ENCODE measurements at places on chromosomes 7 and 10.

GRCh38 chr10:13971601-13972475, 358.9 kb downstream of the FRMD4A start:
- DNase-seq: no peak

- no peak for DNase-seq
Observed at GRCh38 chr10:46304062-46304461, 17.3 kb downstream of the ANTXRL start.

GRCh38 chr7:34928560-34928959, 108.7 kb downstream of the DPY19L1 start:
- DNase-seq: no peak

DNA sequence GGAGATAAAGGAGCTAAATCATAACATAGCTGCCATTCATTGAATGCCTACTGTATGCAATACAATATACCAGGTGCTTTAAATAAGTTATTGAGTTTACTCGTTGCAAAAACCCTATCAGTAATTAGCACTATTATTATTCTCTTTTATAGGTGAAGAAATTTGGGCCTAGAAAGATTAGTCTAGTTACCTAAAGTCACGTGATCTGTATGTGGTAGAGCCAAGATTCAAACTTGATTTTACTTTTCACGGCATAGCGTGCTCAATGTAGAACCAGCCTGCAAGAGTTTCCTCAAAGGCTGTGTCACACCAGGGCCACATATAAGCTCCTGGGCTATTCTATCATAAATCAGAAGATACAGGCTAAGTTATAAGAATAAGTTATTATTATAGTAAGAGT, 439.9 kb downstream of the GFRA1 start:
- no peak for DNase-seq

DNA sequence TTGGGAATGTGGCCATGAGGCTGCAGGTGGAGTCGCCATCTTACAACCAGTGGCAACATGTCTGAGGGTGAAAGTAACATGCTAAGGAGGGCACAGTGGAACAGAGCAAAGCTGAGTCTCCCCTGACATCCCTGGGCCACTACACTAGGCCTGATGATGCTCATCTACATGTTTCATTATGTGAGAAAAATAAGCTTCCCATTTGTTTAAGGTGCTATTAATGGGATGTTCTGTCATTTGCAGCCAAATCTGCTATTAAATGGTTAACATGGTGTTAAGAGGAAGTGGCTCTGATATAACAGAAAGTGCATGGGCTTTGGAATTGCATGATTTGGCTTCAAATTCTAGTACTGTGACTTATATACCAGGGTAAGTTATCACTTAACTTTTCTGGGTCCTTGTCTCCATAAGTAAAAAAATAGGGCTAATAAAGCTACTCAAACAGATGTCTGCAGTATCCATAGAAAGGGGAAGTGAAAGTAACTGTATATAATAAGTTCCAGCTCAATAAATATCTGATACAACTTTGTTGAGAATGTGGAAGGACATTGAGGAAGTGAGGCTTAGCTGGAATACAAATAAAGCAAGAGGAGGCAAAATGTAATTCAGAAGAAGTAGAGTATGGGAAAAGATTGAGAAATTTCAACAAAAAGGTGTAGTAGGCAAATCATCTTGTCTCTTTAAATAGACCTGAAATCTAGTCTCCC, 158.9 kb downstream of the RTKN2 start:
- DNase-seq: no peak
